ENCODE measurements at places on chromosomes 4 and X.

- no peak for DNase-seq
Measured at GRCh38 chr4:25938366-25938765, 24.3 kb downstream of the SMIM20 start.

DNA sequence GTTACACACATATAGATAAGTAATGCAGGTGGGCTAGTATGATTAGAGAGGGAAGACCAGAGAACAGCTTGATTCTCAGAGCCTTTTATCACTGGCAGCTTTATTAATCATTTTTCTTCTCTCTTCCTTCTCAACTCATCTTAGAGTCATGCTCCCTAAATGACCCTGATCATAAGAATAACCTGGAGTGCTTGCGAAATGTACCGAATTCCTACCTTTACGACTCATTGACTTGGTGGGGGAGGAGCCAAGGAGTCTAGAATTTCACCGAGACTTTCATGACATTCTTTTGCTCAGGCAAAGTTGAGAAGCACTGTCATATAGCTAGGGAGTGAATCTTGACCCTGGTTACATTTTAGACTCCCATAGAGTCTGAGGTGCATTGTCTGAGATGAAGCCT is 298.9 kb upstream of the PUDP start:
- no peak for DNase-seq

- no peak for DNase-seq
Measured at GRCh38 chr4:55258152-55258865, 87.7 kb upstream of the SRD5A3 start.

DNA sequence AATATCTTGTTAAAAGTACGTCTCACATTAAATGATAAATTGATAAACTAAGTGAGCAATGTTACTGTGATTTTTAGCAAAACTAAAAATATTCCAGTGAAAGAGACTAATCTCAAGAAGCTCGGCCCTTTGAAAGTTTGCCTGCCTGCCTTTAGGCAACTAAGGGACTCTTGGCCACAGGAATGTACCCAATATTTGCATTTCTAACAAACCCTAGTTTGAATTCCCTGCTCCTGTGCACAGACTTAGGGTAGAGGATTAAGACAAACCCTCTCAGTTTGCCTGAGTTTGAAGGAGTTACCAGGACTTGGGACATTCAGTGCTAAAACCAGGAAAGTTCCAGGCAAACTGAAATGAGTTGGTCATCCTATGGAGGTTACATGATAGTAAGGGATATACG is 157.1 kb downstream of the SCFD2 start:
- DNase-seq: no peak

- DNase-seq: no peak
Measured at GRCh38 chrX:1248331-1249061, 20.1 kb upstream of the CSF2RA start.

DNA sequence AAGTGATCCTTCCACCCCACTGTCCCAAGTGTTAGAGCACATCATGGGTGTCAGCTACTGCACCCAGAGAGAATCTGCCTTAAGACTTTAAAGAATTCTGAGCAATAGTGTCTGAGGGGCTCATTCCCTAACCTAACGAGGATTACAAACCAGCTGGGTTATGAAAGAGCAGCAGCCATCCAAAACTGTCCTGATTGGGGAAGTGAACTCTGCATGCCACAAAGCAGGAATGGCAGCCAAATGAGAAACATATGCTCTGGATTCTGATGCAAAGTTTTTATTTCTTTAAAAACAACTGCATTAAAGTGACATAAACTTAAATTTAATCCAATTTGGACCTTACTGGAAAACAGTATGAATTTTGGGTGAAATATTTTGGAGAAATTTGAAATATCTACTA is 103.2 kb downstream of the ANXA3 start:
- DNase-seq: no peak

Measured in NCI-H1694 (cell line).